ENCODE measurements at places on chromosomes 3 and 15. TPM values are rescaled to one million over a fixed set of nuclear protein-coding genes. Genes with fewer than 3 reads are reported as not detected.

CGNL1 gene
- 5.3 TPM for total RNA-seq

FYTTD1 gene
- total RNA-seq, result 49.4 TPM

RFTN1 gene
- 52.8 TPM for total RNA-seq

HGD gene
- 1.3 TPM for total RNA-seq

TMEM115 gene
- 54.7 TPM for total RNA-seq

CHRNA3 gene
- not detected for total RNA-seq

CAV3 gene
- total RNA-seq, result not detected

DNAH1 gene
- 5.5 TPM for total RNA-seq

Measured in smooth muscle cell of the pulmonary artery (primary cell).